ENCODE measurements at places on chromosomes 5 and 9.

DNA sequence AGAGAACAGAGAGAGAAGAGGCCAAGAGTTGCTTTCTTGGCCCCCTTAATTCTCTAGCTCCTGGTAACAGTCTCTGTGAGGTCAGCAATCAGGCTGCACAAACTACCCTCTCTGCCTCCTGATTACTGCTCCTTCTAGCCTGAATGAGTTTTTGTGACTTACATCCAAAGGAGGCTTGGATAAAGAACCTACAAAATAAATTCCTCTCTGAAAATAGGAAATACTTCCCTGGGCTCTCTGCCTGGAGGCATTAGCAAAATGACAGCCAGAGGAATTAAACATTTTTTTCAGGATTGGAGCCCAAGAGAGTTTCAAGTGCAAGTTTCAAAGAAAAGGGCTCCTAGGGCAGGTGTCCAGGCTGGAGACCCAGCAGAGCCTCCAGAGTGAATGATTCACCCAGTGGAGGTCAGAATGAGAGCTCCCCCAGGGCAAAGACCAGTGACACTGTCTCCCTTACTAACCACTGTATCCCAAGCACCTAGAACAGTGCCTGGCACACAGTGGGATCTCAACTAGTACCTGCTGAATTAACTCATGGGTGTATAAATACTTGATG, 162.5 kb downstream of the SPOCK1 start:
- DNase-seq = peak; percentile 27

- DNase-seq = no peak
These were observed 161.9 kb downstream of the TRIO start for GRCh38 chr5:14305045-14305444.

- DNase-seq = no peak
These were observed 50.0 kb downstream of the CRB2 start for GRCh38 chr9:123406016-123406415.

GRCh38 chr5:105945203-105945972, 1725.3 kb downstream of the EFNA5 start:
- DNase-seq = no peak

DNA sequence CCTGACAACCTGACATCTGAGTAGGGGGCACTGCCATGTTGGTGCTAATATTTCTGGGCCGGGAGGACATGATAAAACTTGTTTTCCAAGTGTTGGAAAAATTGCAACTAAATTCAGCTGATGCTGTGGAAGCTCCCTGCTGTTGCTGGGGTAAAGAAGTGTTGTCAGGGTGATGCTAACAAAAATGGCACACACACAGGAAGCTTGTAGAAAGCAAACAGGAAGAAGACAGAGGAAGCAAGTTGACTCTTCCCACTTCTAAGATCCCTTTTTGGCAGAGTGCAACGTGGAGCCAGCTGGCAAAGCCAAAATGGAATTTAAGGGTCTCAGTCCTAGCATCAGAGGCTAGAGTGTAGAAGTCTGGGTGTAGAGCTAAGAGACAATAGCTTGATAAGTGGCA, 11.3 kb upstream of the RIOK2 start:
- no peak for DNase-seq
